T-helper 9 cell (primary cell): ENCODE measurements at places on chromosomes 11 and 22.

- DNase-seq = no peak
Measured at GRCh38 chr11:58513747-58514367, 6.0 kb upstream of the OR5B21 start.

GRCh38 chr11:4577761-4578160, 3.8 kb upstream of the OR52I2 start:
- no peak for DNase-seq

DNA sequence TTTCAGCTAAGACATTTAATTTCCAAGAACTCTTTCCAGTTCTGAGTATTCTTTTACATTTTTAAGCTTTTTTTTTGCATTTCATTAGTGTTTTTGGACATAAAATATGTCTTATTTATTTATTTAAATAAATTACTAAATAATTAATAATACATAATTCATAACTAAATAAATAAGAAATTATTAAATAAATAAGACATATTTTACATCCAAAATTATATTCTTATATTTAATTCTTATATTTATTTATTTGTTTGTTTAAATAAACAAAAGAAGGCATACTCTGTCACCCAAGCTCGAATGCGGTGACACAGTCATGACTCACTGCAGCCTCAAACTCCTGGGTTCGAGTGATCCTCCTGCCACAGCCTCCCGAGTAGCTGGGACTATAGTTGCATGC, 3.1 kb upstream of the MMP27 start:
- DNase-seq = no peak

DNA sequence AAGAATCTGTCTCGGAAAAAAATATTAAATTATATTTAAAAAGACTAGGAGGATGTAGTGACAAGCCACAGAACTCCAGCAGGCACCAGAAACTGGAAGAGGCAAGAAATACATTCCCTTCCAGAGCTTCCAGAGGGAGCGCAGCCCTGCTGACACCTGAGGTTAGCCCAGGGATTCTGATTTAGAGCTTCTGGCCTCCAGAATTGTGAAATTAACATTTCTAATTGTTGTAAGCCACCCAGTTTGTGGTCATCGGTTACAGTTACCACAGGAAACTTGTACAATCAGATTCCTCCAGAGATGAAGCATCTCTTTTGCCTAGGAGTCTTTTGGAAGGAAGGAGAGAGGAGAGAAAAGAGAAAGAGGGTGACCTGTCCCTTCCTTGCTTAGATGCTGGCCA, 6.4 kb upstream of the UBASH3B start:
- DNase-seq = no peak

- DNase-seq = no peak
Measured at GRCh38 chr11:33895752-33896137, 3.9 kb upstream of the LMO2 start.

DNA sequence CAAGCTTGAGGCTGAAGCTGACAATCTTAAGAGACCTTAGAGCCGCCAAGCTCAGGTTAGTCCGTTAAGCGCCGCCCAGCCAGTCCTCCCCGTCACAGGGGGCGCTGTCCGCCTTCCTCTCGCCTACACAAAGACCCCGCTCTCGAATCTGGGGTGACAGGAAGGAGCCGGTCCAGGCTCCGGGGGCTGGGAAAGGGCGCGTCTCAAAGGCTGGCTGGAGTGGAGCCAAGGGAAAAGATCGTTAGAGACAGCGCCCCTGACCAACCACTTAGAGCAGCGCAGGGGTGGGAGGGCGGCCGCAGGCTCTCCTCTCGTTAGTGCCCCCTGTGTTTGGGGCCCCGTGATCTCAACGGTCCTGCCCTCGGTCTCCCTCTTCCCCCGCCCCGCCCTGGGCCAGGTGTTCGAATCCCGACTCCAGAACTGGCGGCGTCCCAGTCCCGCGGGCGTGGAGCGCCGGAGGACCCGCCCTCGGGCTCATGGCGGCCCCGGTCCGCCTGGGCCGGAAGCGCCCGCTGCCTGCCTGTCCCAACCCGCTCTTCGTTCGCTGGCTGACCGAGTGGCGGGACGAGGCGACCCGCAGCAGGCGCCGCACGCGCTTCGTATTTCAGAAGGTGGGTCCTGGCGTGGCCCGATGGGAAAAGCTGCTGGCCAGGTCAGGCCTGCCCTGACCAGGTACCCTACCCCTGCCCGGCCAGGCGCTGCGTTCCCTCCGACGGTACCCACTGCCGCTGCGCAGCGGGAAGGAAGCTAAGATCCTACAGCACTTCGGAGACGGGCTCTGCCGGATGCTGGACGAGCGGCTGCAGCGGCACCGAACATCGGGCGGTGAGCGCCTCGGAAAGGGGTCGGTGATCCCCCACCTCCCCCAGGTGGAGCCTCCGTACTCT, at the start of gene MUS81:
TSS of gene MUS81 (plus strand) at position 156 of the 887 bp plus-strand sequence. CDS start at position 477, 321 bp downstream.
- peak; percentile 97 for DNase-seq

GRCh38 chr11:33234397-33235190, 22.6 kb upstream of the HIPK3 start:
- DNase-seq = no peak

GRCh38 chr11:134346101-134346975, 14.6 kb downstream of the GLB1L2 start:
- DNase-seq = no peak
